Calu3 (cell line): ENCODE measurements at places on chromosomes 6 and 20. TPM values are rescaled to one million over a fixed set of nuclear protein-coding genes. Genes with fewer than 3 reads are reported as not detected.

GRCh38 chr20:33645072-33645358 lies 17.1 kb upstream of the C20orf144 start:
- DNase-seq: no peak
- H3K27me3 ChIP-seq: no peaks in the 10 kb centered on the region
- H3K4me1 ChIP-seq: no peaks in the 10 kb centered on the region
- H3K27ac ChIP-seq: no peak overlapping the region
- H3K4me3 ChIP-seq: no peak overlapping the region

GRCh38 chr20:37251825-37252477 lies 9.7 kb downstream of the GHRH start:
- H3K4me1 ChIP-seq: no peaks in the 10 kb centered on the region
- no peak overlapping the region for H3K27ac ChIP-seq
- H3K27me3 ChIP-seq: peaks cover 31% of the 10 kb centered on the region
- peaks cover 18% of the 10 kb centered on the region for H3K36me3 ChIP-seq
- no peak overlapping the region for H3K4me3 ChIP-seq
- DNase-seq: no peak

GRCh38 chr20:19903168-19903811 lies 113.9 kb upstream of the NAA20 start:
- H3K27ac ChIP-seq: no peak overlapping the region
- no peaks in the 10 kb centered on the region for H3K27me3 ChIP-seq
- no peaks in the 10 kb centered on the region for H3K36me3 ChIP-seq
- no peak overlapping the region for H3K4me3 ChIP-seq

DNA sequence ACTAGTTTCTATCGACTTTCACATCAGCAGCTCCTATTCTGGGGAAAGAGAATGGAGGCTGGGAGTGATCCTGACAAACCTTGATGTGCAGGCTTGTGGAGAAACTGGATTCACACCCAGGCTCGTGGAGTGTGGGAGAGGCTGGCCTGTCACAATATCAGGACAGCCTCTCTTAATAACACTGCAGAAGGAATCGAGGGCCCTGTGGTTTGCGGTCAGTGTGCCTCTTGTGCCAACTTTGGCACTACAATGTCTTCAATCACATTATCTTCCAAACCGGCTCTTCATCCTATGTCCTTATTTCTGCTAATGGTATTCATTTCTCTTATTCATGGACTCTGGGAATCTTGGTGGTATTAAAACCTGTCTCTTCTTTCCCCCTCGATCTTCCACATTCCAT lies 92.7 kb downstream of the PRL start:
- no peak for DNase-seq
- no peak overlapping the region for H3K4me3 ChIP-seq
- no peak overlapping the region for H3K27ac ChIP-seq
- no peaks in the 10 kb centered on the region for H3K4me1 ChIP-seq
- H3K27me3 ChIP-seq: no peaks in the 10 kb centered on the region
- H3K36me3 ChIP-seq: no peaks in the 10 kb centered on the region

DNA sequence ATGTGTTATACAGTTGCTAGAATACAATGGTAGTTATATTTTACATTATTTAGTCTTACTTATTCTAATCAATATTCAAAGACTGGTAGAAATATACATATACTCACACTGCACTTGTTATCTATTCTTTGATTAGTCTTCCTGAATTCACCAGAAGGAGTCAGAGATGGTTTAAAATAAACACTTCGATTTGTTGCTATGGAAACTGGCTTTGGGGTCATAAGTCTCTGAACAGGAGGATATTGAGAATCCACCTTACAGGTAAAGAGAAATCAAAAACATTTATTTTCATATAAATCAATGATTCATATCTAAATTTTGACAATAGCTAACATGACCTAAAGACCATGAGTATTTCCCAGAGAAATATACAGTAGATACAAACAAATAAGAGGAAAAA lies 41.6 kb downstream of the NUP153 start:
- peaks cover 23% of the 10 kb centered on the region for H3K36me3 ChIP-seq
- no peak overlapping the region for H3K27ac ChIP-seq
- no peak for DNase-seq
- H3K27me3 ChIP-seq: no peaks in the 10 kb centered on the region
- no peaks in the 10 kb centered on the region for H3K4me1 ChIP-seq

DNA sequence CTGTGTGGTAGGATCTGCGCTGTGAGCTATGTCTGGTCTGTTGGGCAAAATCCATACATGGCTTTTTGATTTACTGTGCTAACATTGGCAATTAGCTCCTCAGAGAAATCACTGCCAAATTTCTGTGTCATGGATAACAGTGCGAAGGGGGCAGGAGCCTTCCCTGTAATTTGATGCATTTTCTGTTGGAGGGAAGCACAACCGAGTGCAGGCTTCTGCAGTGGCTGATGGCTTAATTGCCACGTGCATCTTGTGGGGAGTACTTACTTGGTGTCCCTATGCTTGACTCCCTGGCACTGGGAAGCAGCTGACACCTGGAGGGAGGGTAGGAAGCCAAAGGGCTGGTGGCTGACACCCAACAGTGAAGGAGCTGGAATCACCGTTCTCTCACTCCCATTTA lies 99.3 kb upstream of the PROKR2 start:
- H3K36me3 ChIP-seq: no peaks in the 10 kb centered on the region
- no peaks in the 10 kb centered on the region for H3K4me1 ChIP-seq
- peaks cover 34% of the 10 kb centered on the region for H3K27me3 ChIP-seq
- H3K4me3 ChIP-seq: no peak overlapping the region
- DNase-seq: no peak

- no peaks in the 10 kb centered on the region for H3K27me3 ChIP-seq
- no peak for DNase-seq
- no peak overlapping the region for H3K27ac ChIP-seq
- H3K4me1 ChIP-seq: no peaks in the 10 kb centered on the region
- H3K4me3 ChIP-seq: no peak overlapping the region
Observed at GRCh38 chr6:96381246-96381645, 140.4 kb upstream of the UFL1 start.

DNA sequence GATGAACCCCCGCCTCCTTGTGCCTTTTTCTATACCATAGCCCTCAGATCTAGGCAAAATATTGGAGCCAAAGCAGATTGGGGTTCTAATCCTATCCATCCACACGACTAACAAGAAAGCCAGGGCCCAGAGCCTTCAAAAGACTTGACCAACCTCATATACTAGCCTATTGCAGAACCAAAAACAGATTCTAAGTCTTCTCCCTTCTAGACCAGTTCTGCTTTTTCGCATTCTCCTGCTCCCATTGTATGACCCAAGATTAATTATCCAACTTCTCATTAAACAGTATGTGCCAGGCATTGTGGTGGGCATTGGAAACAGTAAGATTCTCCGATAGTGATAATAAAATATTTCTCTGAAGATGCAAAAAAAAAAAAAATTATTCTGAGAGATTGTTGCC lies 113.7 kb upstream of the JARID2 start:
- no peak overlapping the region for H3K27ac ChIP-seq
- H3K4me3 ChIP-seq: no peak overlapping the region
- DNase-seq: no peak
- H3K36me3 ChIP-seq: no peaks in the 10 kb centered on the region
- no peaks in the 10 kb centered on the region for H3K27me3 ChIP-seq

- no peak overlapping the region for H3K27ac ChIP-seq
- H3K4me3 ChIP-seq: no peak overlapping the region
- DNase-seq: no peak
- no peaks in the 10 kb centered on the region for H3K27me3 ChIP-seq
Observed at GRCh38 chr6:166474721-166475565, 92.2 kb upstream of the MPC1 start.

- peaks cover 8% of the 10 kb centered on the region for H3K4me1 ChIP-seq
- H3K27ac ChIP-seq: no peak overlapping the region
- no peaks in the 10 kb centered on the region for H3K27me3 ChIP-seq
- peaks cover 31% of the 10 kb centered on the region for H3K36me3 ChIP-seq
Observed at GRCh38 chr6:53066077-53066417, 843 bp downstream of the FBXO9 start.

- no peaks in the 10 kb centered on the region for H3K4me1 ChIP-seq
- peaks cover 31% of the 10 kb centered on the region for H3K27me3 ChIP-seq
- no peaks in the 10 kb centered on the region for H3K36me3 ChIP-seq
- H3K4me3 ChIP-seq: no peak overlapping the region
Observed at GRCh38 chr6:149948011-149948410, 6.2 kb downstream of the ULBP2 start.

- no peaks in the 10 kb centered on the region for H3K4me1 ChIP-seq
- no peaks in the 10 kb centered on the region for H3K36me3 ChIP-seq
- H3K4me3 ChIP-seq: no peak overlapping the region
- DNase-seq: no peak
Observed at GRCh38 chr6:44558832-44559251, 171.3 kb downstream of the CDC5L start.

DNA sequence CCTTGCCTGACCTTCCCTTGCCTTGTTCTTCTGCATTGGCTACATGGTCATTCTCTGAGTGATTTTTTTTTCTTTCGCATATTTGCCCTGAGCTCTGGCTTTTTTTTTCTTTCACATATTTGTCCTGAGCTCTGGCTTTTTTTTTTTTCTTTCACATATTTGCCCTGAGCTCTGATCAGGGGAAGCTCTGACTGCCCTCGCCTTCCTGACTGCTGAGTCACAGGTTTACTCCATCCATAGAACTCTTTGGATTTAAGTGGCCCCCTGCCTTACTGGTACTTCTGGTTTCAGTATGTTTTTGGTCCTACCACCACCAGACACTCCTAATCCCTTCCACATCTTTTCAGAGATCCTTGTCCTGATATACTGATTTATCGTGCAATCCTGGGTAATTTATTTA lies 201.1 kb downstream of the OGFRL1 start:
- peak overlapping the region; percentile 48 for H3K27ac ChIP-seq
- no peaks in the 10 kb centered on the region for H3K36me3 ChIP-seq
- H3K27me3 ChIP-seq: no peaks in the 10 kb centered on the region
- H3K4me1 ChIP-seq: peaks cover 52% of the 10 kb centered on the region

GRCh38 chr20:37933786-37934633 lies 31.1 kb downstream of the VSTM2L start:
- H3K36me3 ChIP-seq: no peaks in the 10 kb centered on the region
- no peak overlapping the region for H3K4me3 ChIP-seq
- H3K4me1 ChIP-seq: no peaks in the 10 kb centered on the region

GRCh38 chr6:131778169-131778568 lies 29.7 kb upstream of the ENPP1 start:
- H3K4me1 ChIP-seq: no peaks in the 10 kb centered on the region
- H3K36me3 ChIP-seq: no peaks in the 10 kb centered on the region
- H3K27ac ChIP-seq: no peak overlapping the region
- peaks cover 10% of the 10 kb centered on the region for H3K27me3 ChIP-seq
- no peak for DNase-seq

Gene ALDH5A1
- 22.2 and 23.2 TPM in 2 replicates for total RNA-seq

Gene TNFRSF6B
- total RNA-seq: not detected in 2 replicates

Gene SPATS1
- total RNA-seq: not detected in 2 replicates

Gene SLC17A9
- total RNA-seq: 12.0 and 18.8 TPM in 2 replicates
